Karpas-422 (cell line): ENCODE measurements at places on chromosomes 13 and 19. TPM values are rescaled to one million over a fixed set of nuclear protein-coding genes. Genes with fewer than 3 reads are reported as not detected.

PEG3 gene
- not detected in 2 replicates for total RNA-seq

DNA sequence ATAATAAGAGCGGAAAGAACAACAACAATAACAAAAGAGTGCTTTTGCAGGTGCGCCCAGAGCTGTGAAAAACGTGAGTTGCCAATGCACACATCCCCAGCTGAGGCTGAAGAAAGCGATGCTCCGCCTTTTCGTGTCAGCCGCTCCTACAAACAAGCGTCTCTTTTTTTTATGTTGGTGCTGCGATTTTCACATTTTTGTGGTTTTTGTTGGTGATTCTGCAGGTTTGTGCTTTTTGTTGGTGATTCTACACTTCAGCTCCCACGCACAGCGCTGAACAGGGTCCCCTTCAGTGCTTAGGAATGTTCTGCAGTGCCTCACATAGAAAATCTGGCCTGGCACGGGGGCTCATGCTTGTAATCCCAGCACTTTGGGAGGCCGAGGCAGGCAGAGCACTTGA, 7.3 kb upstream of the SBK3 start:
- no peaks in the 10 kb centered on the region for H3K36me3 ChIP-seq
- no peak overlapping the region for H3K27ac ChIP-seq
- H3K4me3 ChIP-seq, result no peak overlapping the region
- peaks cover 7% of the 10 kb centered on the region for H3K4me1 ChIP-seq

DNA sequence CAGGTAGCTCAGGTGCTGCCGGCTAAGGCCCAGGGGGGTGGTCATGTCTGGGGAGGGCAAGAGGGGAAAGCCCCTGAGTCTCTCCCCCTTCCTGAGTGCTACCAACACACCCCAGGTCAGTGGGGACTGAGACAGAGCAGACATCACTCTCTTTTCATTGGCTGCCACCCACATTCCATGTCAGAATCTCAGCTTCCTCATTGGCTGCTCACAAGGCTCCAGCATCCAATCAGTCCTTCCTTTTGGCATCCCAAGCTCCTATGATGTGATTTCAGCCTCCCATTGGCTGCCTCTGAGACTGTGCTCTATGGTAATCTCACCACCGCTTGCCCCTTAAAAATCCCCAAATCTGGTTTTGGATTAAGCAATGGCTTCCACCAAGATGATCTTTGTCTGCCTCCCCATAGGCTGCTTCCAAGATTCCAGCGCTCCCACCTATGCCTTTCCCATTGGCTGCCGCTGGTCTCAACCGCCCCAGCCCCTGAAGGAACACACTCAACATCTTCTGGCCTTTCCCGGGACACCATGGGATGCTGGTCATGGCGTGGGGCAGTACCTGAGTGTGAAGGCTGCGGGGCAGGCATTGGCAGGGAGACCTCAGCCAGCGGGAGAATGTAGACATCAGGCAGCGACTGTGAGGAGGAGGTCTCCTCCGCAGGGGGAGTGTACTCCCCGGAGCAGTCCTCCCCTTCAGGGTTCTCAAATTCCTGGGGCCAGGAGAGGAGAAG, 2.0 kb downstream of the LMTK3 start:
- no peaks in the 10 kb centered on the region for H3K27me3 ChIP-seq
- H3K4me3 ChIP-seq, result no peak overlapping the region
- peaks cover 23% of the 10 kb centered on the region for H3K4me1 ChIP-seq
- peak; percentile 70 for DNase-seq
- H3K36me3 ChIP-seq, result no peaks in the 10 kb centered on the region

- DNase-seq, result no peak
- peaks cover 38% of the 10 kb centered on the region for H3K36me3 ChIP-seq
- H3K27me3 ChIP-seq, result no peaks in the 10 kb centered on the region
- no peak overlapping the region for H3K27ac ChIP-seq
- H3K4me1 ChIP-seq, result no peaks in the 10 kb centered on the region
Observed at GRCh38 chr19:38152461-38153379, 71.3 kb downstream of the DPF1 start.

- H3K27me3 ChIP-seq, result no peaks in the 10 kb centered on the region
- peaks cover 7% of the 10 kb centered on the region for H3K36me3 ChIP-seq
- peaks cover 51% of the 10 kb centered on the region for H3K4me1 ChIP-seq
- no peak overlapping the region for H3K4me3 ChIP-seq
Observed at GRCh38 chr19:38079926-38080380, 144.1 kb downstream of the DPF1 start.

DNA sequence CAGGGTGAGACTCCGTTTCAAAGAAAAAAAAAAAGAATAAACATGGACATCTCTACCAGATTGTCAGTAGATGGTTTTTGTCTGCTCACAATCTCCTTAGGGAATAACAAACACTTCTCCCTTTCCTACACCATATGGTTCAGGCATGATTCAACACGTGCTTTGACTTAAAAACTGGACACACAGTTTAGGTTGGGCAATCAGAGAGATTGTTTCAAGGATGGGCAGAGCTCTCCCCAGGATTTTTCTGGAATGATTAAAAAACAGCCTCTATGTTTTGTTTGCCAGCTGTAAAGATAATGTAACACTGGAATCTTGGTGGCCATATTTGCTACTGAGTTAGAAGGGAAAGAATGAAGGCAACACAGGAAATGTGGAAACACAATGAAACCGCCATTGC, 150.1 kb upstream of the TSC22D1 start:
- no peak overlapping the region for H3K4me3 ChIP-seq
- H3K4me1 ChIP-seq, result no peaks in the 10 kb centered on the region
- no peak for DNase-seq
- H3K27me3 ChIP-seq, result no peaks in the 10 kb centered on the region
- H3K27ac ChIP-seq, result no peak overlapping the region
